Lung (tissue), 17 donors: ENCODE measurements at places on chromosomes 16 and 17.

- no peak for DNase-seq
Observed at GRCh38 chr17:68578236-68578635, 22.9 kb downstream of the FAM20A start.

- DNase-seq, result no peak
Observed at GRCh38 chr17:17051791-17052461, 9.7 kb downstream of the MPRIP start.

GRCh38 chr17:78485290-78486168 is 91.7 kb downstream of the DNAH17 start:
- no peak for DNase-seq

- DNase-seq, result no peak
Observed at GRCh38 chr17:17088086-17088485, 45.8 kb downstream of the MPRIP start.

DNA sequence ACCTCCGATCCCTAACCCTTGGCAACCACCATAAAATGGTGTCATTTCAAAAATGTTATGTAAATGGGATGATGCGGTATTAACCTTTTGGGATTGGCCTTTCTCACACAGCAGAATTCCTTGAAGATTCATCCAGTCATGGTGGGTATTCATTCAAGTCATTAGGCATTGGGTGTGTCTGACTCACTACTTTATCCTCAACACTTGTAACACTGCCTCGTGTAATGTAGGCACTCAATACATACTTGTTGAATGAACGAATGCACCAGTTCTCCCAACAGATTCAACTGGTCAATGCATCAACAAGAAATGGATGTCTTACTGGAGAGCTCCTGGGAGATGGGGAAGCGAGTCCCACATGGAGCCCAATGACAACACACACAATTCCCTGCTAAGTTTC is 21.8 kb upstream of the GAN start:
- DNase-seq, result no peak

- no peak for DNase-seq
Observed at GRCh38 chr17:80876950-80877728, 114.5 kb upstream of the CHMP6 start.

- no peak for DNase-seq
Observed at GRCh38 chr16:27500801-27501200, 48.9 kb downstream of the GTF3C1 start.

DNA sequence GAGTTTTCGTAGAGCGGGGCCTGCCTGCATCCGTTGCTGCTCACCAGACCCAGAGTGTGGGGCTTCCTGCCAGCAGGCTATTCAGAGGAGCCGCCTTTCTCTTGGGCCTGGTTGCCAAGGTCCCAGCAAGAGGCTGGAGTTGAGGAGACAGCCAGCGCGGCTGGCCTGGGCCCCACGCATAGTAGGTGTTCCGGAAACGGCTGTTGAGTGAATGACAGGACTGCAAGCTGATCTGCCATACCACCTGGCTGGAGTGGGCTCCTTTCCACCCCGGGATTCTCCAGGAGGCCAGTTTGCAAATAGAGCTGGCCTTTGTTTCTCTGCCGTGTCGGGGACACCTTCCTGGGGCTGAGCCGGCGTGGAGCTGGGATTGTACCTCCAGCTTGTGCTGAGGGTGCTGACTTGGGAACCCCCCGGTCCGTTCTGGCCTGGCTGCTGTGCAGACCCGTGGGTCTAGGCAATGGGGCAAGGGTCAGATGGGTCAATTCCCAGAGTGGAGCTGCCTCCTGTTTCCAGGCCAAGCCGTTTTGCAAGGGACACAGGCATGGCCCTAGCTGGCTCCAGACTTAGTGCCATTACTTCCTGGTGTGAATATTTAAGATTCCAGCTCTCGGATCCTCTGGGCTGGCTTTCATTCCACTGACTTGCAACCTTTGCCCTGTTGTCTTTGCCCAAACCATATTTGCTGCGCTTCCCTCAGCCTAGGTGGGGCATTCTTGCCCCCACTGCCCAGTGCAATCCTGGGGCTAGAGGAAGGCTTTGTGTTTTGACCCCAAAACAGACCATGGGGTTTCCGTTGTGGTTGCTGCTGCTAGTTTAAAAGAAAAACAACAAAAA is 68.8 kb downstream of the CMIP start:
- DNase-seq, result peak; percentile 65

GRCh38 chr17:77140878-77141767 is at the start of gene SEC14L1:
TSS of gene SEC14L1 (plus strand) at chr17:77140969. CDS start at chr17:77143597, 2,628 bp downstream.
- peak; percentile 60 for DNase-seq

DNA sequence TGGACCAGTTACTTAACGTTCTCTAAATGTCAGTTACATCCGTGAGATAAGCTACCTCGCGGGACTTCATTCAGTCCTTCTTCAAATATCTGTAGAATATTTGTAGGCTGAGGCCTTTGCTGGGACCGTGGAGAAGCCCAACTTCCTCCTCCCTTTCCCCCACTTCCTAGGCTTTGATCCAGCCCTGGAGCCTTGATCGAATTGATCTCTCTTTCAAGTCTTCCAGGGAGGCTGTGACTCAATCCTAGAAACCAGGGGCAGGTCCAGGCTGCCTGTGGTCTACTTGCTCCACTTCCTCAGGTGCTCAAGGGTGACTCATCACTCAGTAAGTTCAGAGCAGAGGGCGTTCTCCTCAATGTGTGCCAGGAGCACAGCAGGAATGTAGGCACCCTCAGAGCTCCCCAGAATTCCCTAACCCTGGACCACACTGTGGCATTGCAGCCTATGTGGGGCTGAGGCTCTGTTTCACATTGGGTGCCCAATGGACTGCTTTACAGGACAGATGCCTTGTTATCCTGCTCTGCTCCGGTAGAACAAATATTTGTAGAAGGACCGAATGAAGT is 11.2 kb upstream of the CEP20 start:
- no peak for DNase-seq

DNA sequence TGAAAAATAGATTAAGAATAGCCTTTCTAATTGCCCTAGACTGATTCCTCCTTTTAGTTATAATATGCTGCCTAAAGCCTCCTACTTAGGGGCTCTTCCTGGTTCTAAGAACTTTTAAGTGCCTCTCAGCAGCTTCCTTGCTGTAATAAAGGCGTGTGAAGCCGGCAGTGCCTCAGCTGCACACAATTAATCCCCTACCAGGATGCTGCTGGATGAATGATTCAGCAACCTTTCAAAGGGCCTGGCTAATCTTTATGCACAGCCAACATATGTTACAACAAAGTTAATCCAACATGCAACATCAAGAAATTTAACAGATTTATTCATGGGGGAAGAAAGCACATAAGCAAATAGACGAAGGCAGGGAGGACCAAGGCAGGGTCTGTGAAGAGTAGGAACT is 145.2 kb downstream of the PMP22 start:
- DNase-seq, result peak; percentile 31

DNA sequence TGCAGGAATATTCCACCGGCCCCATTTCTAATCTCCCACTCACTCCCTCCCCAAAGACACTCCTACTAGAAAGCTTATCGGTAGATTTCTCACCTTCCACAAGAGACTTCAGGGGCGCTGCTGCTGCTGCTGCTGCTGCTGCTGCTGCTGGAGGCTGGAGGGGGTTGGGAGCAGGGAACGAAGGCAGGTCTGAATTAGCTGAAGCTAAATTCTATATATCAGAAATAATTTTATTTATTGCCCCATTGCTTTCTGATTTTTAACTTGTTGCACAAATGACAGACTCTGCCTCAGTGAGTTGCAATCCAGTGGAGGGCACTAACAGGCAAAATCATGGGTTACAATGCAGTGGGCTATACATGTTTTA is 25.8 kb upstream of the HLF start:
- DNase-seq, result peak; percentile 38

- DNase-seq, result peak; percentile 82
Observed at GRCh38 chr16:84603140-84603816, 14.6 kb downstream of the COTL1 start.

DNA sequence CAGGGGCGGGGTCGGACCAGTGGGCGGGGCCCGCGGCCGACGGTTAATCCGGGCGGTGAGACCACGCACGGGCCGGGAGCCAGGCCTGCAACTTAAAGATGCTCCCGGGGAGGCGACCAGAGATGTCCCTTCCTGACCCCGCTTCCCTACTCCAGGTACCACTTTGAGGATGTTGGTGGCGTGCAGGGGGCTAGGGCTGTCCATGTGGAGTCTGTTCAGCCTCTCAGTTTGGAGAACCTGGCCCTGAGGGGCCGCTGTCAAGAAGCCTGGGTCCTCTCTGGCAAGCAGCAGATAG is 580 bp downstream of the RANGRF start:
- no peak for DNase-seq

DNA sequence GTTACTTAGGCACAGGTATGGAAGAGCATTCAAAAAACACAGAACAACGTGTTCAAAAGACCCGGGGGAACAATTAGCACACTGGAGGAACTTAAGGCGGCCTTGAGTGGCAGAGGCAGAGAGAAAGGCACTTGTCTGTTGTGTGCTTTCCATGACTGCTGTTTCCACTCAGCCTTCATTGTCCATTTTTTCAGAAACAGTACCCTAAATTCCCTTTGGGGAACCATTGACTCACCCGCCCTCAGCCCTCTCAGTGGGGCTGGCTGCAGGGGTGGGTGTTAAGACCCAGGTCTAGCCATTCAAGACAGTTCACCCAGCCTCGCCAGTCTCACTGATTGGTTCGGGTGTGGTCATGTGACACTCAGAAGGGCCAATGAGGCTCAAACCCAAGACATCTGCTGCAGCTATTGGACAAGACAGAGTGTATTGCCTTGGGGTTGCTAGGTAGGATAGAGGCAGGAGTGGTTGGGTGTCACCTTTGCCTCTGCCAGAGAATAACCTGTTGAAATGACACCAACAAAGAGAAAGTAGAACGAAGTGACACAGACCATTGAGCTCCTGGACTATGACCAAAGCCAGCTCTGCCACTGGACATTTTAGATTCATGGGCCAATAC is 19.6 kb upstream of the CEP20 start:
- DNase-seq, result no peak

DNA sequence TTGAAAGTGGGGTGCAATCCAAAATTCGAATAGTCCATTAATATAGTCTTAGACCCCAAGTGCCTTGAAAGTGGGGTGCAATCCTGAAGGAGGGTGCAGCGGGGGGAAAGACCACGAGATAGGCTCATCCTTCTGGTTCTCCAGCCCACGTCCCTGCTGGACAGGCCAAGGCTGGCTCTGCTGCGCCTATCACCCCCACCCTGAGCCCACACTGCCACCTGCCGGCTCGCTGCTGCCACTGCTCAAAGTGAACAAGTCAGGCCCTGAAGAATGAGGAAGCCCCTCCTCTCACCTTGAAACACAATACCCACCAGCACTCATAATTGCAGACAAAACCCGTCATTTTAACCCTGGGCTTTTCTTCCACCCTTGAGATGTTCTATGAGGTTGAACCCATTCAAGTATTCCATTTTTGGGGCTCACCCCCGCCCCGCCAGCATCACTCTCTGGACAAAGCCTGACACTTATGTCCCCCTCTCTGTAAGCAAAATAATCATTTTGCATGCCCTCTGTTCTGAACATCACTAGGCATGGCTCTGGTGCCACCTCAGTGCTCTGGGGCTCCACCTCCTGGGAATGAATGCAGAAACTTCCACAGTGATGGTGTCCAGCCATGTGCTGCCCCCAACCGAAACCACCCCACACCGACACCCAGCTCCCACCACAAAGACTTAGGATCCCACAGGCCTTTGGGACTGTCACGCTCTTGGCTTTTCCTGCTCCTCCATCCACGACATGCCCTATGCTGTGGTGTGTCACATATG is 56.8 kb downstream of the BEAN1 start:
- DNase-seq, result peak; percentile 86

GRCh38 chr16:75088934-75089333 is 27.6 kb downstream of the LDHD start:
- no peak for DNase-seq

GRCh38 chr17:60106340-60107059 is 27.8 kb upstream of the HEATR6 start:
- no peak for DNase-seq

- no peak for DNase-seq
Observed at GRCh38 chr16:2426941-2427361, 2.3 kb upstream of the CCNF start.

GRCh38 chr17:3502466-3502865 is 26.7 kb downstream of the ASPA start:
- DNase-seq, result no peak

GRCh38 chr16:12460064-12460392 is 343.7 kb downstream of the CPPED1 start:
- no peak for DNase-seq

GRCh38 chr16:85169333-85170065 is 57.2 kb upstream of the CIBAR2 start:
- DNase-seq, result peak; percentile 56

GRCh38 chr17:37225465-37225864 is 150.3 kb upstream of the C17orf78 start:
- DNase-seq, result no peak

DNA sequence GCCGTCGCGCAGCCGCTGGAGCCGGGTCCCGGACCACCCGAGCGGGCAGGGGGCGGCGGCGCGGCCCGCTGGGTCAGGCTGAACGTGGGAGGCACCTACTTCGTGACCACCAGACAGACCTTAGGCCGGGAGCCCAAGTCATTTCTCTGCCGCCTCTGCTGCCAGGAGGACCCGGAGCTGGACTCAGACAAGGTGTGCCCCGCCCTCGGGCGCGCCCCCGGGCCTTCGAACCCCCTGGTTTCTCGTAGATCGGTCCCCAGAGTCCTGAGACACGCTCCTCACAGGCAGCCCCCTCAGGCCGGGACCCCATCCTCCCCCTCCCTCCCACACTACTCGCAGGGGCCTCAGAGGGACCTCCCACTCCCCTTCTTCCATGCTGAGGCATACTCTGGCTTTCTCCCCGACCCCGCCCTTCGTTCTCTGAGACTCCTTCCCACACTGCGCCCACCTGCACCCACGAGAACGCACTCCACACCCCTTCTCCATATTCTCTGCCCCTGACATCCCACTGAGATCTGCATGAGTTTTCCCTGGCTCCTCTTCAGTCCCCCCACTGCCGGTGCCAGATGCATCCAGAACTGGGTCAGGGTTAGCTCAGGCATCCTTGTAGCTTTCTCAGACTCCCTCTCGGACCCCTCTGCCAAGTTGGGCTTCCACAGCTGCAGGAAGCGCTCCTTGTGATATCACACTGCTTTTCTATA is 523 bp downstream of the KCTD2 start:
- DNase-seq, result peak; percentile 41

GRCh38 chr17:29357821-29358232 is 32.3 kb upstream of the TAOK1 start:
- no peak for DNase-seq

DNA sequence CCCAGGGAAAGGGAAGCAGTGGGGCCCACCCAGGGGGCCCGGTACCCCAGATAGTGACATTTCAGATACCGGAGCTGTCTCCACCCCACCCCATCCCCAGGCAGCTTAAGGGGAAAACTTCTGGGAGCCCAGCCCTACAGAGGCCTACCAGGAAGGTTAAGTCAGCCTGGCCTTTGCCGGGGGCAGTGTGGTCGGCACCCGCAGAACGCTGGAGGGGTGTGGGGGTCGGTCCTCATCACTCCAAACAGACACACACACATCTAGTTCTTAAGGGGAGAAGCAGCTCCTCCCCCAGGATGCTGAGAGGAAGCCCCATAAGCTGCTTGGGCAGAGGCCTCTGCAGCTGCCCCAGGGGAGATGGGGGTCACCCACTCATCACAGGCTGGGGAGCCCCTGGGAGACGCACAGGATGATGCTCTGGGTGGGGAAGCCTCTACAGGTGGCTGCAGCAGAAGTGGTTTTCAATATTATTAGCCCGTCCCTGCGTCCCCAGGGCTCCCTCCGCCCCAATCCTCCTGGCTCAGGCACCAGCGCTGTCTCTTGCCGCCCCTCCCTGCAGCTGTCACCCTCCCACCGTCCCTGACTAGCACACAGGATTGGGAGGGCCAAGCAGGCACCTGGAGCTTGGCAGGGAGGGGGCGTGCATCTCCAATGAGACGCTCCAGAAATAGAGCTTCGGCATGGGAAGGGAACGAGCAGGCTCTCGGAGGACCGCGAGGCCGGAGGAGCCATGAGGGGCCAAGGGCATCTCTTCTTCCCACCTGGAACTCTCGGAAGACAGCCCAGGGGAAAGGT is 1.4 kb upstream of the ABR start:
- no peak for DNase-seq
